ENCODE measurements at places on chromosomes 6 and 20.

GRCh38 chr20:20447196-20447595, 79.3 kb downstream of the INSM1 start:
- DNase-seq, result no peak

GRCh38 chr6:136398453-136398852, 108.8 kb upstream of the BCLAF1 start:
- DNase-seq, result no peak

- DNase-seq, result no peak
Measured at GRCh38 chr6:57432919-57433684, 115.7 kb downstream of the PRIM2 start.

DNA sequence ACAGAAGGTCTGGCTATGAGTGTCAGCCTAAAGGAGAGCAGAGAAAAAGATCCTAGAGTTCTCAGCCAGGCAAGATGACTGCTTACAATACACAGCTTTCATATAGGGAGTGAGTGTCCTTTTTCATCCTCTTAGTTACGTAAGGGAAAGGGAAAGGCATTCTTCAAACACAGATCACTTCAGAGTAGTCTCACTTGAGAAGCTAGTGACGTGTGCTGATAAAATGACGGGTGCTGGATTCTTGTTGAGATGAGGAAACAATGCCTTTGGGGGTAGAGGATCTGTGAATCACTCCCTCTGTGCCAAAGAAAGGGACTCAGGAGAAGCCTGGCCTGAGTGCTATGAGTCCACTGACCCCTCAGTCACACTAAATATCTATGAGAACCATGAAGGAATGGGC, 117.3 kb downstream of the QRSL1 start:
- peak; percentile 75 for DNase-seq

GRCh38 chr6:152049502-152049901, 242.0 kb downstream of the ESR1 start:
- no peak for DNase-seq

DNA sequence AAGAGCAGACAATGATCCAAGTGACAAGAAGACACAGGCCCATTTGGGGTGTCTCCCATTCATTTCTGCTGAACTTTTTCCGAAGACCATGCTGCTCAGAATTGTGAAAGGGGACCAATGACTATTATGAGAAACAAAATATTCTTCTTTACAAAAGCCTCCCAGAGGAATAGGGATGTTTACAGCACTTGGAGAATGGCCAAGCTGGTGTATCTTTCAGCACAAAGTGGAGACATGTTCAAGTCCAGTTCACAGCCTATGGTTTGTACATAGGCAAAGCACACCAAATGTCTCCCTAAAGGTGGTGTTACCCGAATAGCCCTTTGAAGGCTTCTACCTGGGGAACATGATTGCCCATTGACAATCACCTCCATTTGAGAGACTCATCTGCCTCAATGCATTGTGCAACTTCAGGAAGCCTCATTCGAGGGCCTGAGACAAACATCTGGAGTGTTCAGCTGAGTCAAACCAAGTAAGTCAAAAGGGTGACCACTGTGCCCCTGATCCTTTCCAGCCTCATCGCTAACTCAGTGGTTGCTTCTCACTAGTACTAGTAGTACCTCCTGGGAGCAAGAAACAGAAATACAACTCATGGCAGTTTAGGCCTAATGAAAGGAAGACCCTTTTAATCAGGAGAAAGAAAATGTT, 451.0 kb upstream of the MARCKS start:
- DNase-seq, result no peak

DNA sequence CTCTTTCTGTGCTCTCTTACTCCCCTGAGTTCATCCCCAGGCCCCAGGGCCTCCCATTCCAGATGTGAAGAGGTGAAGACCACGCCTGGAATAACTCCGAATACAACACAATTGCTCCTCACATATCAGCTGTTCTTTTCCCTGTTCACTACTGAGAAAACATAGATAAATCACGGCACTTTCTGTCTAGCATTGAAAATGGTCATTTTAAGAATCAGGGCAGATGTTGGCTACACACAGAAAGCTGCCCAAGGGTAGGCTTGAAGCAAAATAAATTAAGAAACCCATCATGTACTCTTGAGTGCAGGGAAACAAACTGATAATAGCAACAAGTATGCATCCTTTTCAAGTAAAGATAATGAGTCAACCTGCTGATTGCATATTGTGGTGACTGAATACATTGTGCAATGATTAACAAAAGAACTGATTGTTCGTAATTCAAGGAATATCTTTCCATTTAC, 382.5 kb downstream of the PRKN start:
- no peak for DNase-seq

- DNase-seq, result peak; percentile 26
Measured at GRCh38 chr6:14763139-14763538, 482.7 kb upstream of the JARID2 start.

- no peak for DNase-seq
Measured at GRCh38 chr6:2622671-2623070, 128.1 kb downstream of the MYLK4 start.

DNA sequence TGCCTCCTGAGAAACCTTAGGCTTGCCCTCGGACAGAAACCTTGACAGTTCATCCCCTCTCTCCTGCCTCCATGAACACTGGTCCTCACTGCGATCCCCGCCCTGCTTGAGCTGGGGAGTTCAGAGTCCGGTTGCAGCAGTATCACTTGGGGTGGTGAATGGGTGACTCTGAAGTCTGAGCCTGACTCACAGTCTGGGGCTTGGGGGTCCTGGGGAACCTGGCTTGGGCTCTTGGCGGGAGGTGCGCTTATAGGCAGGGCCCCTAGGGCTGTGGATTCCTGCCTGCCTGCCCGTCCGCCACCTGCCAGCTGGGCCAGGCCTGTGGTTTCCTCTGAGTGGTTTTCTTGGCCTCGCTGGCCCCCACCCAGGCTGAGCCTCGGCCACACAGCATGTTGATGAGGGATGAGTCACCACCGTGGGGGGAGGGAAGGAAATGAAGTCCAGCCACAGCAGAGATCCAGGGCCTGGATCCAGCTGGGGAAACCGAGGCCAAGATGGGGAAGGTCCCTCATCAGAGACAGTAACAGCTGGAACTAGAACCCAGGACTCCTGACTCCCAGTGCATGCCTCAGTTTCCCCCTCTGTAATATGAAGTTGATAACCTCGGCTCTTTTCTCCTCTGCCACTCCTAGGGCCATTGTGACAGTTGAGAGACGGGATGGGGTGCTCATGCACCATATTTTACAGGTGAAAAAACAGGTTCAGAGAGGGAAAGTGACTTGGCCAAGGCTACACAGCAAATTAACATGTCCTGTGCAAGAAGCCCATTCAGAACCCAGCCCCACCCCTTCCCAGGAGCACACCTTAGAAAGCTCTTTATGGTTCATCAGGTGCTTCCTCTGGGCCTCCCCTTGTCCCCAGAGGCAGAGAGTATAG, 9.2 kb downstream of the FOXS1 start:
- peak; percentile 96 for DNase-seq

GRCh38 chr6:138030872-138031271, 76.3 kb downstream of the PERP start:
- DNase-seq, result no peak

DNA sequence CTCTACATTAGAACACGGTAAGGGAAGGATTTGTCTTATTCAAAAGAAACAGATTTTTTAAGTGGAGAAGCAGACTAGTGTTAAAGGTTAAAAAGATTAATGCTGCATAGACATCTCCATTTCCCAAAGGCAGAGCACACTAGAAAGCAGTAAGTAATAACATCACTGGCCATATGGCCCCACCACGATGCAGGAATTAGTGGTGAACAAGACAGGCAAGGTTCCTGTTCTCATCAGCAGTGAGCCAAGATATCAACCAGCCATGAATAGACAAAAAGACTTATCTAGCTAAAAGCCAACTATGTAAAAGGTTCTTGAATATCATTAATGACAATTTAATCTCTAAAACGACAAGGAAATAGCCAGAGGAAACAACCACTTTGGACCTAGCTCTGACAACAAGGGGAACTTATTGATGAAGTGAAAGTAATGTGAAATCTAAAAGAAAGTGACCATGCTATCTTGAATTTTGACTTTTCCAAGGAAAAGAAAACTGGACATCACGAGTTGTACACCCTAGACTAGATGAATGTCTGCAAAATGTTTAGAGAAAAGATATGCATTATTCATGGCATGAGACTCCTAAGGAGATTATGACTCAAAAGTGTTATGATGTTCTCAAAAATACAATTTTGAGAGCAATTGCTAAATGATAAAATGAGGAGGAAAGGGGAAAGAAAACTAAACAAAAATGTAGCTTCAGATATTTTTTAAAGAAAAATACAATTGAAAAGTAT, 157.9 kb upstream of the STXBP5 start:
- no peak for DNase-seq

GRCh38 chr6:137731960-137732616, 135.0 kb upstream of the TNFAIP3 start:
- DNase-seq, result peak; percentile 42

- no peak for DNase-seq
Measured at GRCh38 chr6:37357288-37357687, 3.5 kb downstream of the RNF8 start.

- no peak for DNase-seq
Measured at GRCh38 chr20:62924442-62925075, 1.7 kb downstream of the DIDO1 start.

All from HTR-8/SVneo (cell line).